Activated T-cell treated with anti-CD3 and anti-CD28 coated beads, Interleukin-2, amount 50 U/mL, for 72 hours (primary cell): ENCODE measurements at places on chromosomes 1 and 21.

GRCh38 chr1:173005196-173005864 is 45.4 kb downstream of the TNFSF18 start:
- DNase-seq = no peak

GRCh38 chr1:42736152-42736551 is 3.9 kb downstream of the CLDN19 start:
- no peak for DNase-seq

GRCh38 chr21:28884481-28884880 is 108.2 kb downstream of the LTN1 start:
- no peak for DNase-seq

- no peak for DNase-seq
These were observed 63.0 kb upstream of the PRDX6 start for GRCh38 chr1:173414136-173414535.

DNA sequence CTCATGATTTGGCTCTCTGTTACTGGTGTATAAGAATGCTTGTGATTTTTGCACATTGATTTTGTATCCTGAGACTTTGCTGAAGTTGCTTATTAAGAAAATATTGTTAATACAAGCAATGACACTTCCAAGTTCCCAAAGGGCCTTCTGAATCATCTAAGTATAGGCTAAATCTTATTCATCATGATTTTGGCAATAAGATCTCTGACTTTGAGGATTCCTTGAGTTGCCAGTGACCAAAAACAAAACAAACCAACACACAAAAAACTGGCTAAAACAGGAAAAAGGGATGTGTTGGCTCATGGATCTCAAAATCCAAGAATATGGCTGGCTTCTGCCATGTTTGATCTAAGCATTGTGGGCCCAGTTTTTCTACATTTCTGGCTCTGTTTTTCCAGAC is 163.4 kb downstream of the HHIPL2 start:
- DNase-seq = no peak

- DNase-seq = no peak
These were observed 11.9 kb downstream of the STX6 start for GRCh38 chr1:181010789-181011188.

GRCh38 chr1:64122588-64122987 is 80.8 kb upstream of the UBE2U start:
- DNase-seq = no peak

DNA sequence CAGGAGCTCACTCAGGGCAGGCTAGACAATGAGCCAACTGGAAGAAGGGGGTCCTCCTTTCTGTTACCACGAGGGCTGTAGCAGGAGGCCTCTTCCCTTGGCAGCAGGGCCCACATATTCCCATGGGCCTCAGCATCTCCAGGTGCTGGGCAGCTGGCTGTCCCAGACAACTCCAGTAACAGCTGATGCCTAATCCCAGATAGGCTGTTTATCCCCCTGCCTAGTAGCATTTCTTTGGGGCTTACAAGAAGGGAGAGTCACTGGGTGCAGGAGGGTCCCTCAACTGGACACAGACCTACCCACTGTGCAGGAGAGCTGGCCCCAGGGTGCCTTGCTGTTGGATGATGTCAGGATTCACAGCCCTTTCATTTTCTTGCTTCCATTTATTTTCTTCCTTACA is 278.2 kb downstream of the DSCAM start:
- DNase-seq = no peak

DNA sequence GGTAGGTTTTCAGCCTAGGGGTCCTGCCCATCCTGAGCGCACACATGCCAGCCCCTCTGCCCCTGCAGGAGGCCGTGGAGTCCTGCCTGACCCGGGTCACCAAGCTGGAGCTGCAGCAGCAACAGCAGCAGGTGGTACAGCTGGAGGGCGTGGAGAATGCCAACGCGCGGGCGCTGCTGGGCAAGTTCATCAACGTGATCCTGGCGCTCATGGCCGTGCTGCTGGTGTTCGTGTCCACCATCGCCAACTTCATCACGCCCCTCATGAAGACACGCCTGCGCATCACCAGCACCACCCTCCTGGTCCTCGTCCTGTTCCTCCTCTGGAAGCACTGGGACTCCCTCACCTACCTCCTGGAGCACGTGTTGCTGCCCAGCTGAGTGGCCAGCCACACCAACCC is 44.0 kb downstream of the TMCC2 start:
- DNase-seq = no peak

DNA sequence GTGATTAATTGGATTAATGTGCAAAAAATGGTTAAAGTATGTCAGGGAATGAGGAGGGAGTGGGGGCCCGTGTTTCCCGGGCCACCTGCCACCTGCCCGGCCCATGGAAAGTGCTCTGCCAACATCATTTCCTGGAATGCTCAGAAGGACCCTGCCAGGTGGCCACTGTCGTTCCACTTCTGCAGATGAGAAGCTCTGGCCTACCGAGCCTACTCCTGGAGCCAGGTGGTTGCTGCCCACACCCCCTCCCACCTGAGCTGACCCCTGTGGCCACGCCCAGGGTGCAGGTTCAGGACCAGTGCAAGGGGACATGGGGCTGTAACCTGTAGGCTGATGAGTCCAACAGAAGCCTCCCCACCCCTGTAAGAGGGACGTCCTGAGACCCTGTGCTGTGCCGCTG is 99.7 kb downstream of the PRDM16 start:
- DNase-seq = no peak

GRCh38 chr1:114627107-114627506 is 42.7 kb downstream of the DENND2C start:
- DNase-seq = no peak

GRCh38 chr21:44458971-44459711 is 3.8 kb downstream of the LRRC3 start:
- no peak for DNase-seq

DNA sequence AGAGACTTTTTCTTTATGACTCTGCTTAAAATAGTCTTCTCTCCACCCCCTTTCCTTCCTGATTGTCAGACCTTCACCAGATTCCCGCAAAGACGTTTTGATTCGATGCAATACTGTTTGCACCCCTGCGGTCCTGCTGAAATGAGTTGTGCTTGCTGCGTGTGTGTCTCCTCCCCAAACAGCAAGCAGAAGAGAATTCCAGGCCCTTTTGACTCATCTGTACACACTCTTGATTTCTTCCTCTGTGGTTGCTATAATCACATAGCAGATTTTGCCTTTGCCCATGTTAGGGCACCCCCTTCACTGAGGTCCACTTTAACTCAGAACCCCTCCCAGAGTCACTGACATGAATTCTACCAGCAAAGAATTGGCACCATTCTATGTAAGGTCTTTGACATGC is 136.5 kb downstream of the ZZZ3 start:
- no peak for DNase-seq

GRCh38 chr1:31580513-31580870 is 4.2 kb downstream of the TINAGL1 start:
- no peak for DNase-seq

DNA sequence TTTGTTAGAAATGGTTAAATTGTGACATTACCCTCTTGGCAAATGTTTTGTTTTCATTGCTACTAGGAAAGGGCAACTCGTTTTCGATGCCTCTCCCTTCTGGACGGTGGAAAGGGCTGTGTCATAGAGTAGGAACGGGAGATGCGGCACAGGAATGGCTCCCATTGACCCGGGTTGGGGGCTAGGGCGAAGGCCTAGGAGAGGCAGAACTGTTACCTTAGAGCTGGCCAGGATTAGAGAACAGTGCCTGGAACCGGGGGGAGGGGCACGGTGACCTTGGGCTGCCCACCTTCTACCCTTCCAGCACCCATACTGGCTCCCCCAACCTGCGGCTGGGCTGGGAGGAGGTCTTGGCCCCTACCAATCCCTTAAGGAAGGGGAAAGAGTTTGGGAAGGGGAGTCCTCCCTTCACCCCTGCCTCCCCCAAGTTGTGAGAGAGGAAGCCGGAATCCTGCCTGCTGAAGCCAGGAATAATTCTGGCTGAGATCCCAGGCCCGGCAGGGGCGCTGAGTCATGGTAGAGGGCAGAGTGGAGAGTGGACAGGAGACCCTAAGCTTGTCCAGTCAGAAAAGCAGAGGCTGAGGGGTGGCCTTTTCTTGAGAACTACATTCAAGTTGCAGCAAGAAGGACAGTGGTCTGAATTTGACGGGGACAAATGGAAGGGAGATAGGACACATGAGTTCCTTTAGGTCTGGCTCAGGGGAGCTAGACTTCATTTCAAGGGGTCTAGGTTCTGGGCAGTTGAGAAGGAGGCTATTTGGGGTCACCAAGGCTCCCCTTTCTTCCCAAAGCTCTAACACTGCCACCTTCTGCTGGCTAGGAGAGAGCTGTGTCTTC is 8.2 kb downstream of the LMNA start:
- DNase-seq = no peak

DNA sequence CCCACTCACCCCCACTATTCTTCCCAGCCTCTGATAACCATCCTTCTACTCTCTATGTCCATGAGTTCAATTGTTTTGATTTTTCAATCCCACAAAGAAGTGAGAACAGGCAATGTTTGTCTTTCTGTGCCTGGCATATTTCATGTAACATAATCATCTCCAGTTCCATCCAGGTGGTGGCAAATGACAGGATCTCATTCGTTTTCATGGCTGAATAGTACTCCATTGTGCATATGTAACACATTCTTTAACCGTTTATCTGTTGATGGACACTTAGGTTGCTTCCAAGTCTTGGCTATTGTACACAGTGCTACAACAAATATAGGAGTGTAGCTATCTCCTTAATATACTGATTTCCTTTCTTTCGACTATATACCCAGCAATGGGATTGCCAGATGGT is 169.3 kb upstream of the NFIA start:
- DNase-seq = no peak

DNA sequence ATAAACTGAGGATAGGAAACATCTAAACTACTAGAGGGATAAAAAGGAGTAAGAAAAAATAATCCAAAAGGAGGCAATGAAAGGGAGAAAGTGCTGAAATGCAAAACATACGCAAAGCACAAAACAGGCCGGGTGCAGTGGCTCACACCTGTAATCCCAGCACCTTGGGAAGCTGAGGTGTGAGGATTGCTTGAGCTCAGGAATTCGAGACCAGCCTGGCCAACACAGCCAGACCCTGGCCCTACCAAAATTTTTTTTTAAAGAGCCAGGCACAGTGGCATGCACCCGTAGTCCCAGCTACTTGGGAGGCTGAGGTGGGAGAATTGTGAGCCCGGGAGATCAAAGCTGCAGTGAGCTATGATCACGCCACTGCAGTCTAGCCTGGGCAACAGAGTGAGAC is 10.5 kb downstream of the SPOCD1 start:
- no peak for DNase-seq

GRCh38 chr21:39637197-39637970 is 24.6 kb downstream of the B3GALT5 start:
- no peak for DNase-seq

- DNase-seq = no peak
These were observed 68.6 kb upstream of the VAV3 start for GRCh38 chr1:108033550-108033951.

DNA sequence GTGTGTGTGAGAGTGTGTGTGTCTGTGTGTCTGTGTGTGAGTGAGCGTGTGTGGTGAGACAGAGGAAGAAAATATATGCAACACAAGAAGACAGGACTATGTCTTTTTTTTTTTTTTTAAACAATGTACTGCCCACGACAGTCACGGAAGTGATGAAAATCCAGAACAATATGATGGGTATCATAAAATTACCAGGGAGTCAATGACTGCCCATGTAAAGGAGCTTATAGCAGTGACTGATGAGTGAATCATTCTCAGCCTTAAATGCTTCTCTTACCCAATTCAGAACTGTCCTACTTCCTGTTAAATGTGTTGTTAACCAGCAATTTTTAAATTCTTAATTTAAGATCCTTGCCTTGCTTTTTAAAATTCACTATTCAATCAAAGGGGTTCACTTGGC is 46.6 kb downstream of the RGS7 start:
- no peak for DNase-seq

DNA sequence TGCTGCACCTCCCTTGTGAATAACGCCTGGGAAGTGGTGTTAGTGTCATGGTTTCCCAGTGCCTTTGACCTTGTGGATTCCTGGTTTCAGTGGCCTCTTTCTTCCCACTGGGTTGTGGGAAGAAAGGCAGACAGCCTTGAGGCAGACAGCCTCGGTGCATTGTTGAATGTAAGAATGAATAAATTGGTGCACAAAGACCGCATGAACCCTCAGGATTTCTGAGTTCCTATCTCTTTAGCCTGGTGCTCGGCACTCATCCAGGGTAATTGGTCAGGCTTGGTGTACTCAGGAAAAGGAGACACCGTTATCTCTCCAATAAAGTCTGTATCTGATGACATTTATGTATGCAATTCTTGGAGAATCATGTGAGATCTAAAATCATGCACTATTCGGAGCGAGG is 5.1 kb downstream of the ZNF362 start:
- DNase-seq = no peak

GRCh38 chr1:15258833-15259621 is 12.0 kb downstream of the FHAD1 start:
- no peak for DNase-seq

GRCh38 chr1:71298633-71299032 is 217.8 kb upstream of the ZRANB2 start:
- no peak for DNase-seq

GRCh38 chr21:41678016-41678923 is 88.6 kb downstream of the RIPK4 start:
- DNase-seq = no peak

DNA sequence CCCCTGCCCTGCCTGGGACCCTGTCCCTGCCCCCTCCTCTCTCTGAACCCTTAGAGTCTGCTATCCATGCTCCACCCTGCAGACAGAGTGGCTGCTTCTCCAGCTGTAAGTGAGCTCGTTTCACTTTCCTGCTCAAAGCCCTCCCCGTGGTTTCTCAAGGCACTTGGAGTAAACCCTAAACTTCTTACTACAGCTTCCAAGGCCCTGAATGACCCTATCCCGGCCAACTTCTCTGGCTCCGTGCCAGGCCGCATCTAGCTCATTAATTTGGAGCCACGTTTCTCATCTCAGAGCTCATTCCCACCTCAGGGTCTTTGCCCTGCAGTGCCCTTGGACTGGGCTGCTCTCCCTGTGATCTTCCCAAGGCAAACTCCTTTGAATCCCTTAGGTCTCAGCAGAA is 235.1 kb upstream of the RUNX1 start:
- DNase-seq = no peak

- no peak for DNase-seq
These were observed 26.1 kb upstream of the STMN1 start for GRCh38 chr1:25932321-25932720.

DNA sequence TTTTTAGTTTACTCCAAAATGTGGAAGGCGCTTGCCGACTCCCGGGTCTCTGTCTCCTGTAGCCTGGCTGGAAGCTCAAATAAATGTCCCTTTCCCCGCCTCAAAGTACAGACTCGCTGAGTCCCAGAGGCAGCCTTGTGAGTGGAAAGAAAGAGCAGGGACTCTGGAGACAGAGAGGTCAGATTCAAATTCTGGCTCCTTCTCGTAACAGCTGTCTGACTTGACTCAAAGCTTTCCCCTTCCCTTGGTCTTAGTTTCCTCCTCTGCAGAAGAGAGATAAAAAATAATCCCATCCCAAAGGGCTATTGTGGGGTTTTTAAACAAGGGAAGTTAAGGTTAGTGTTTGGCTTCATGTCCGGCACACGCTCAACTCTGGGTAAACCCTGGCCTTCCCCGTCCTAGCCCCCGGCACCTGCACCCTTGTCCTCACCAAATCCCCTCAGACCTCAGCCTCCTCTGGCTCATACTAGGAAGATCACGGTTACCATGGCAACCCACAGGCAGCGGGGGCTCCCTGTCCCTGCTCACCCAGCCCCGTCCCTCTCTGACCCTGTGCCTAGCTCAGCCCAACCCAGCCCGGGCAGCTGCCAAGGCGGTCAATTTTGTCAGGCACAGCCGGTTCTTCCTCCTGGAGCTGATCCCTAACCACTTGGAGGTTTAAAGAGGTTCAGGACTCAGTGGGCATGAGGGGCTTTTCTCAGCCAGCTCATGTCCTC is 49.2 kb upstream of the IGSF21 start:
- DNase-seq = no peak

GRCh38 chr21:33362044-33362555 is 37.3 kb downstream of the IFNAR1 start:
- peak; percentile 61 for DNase-seq

- no peak for DNase-seq
These were observed 428.0 kb upstream of the CAMK1G start for GRCh38 chr1:209155546-209155945.
